ENCODE measurements at places on chromosomes 2 and 18.

DNA sequence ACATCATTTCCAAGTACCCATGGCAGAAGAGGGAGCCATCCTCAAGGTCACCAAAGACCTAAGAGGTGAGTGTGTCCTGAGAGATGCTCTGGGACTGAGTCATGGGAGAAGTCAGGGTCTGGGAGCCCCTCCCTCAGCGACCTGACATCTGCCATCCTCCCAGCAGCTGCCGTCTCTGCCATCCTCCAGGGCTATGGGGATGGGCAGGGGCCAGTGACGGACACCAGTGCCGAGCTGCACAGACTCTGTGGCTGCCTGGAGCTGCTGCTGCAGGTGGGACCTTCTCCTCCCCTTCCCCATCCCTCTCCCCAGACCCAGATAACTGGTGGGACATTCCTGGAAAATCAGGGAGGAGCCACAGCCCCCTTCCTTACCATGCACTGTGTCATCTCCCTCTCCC is 1.5 kb downstream of the RUFY4 start:
- no peak for DNase-seq

- no peak for DNase-seq
These were observed 72.7 kb downstream of the MCFD2 start for GRCh38 chr2:46842876-46843275.

GRCh38 chr2:206823178-206823577 is 57.8 kb downstream of the FASTKD2 start:
- no peak for DNase-seq

DNA sequence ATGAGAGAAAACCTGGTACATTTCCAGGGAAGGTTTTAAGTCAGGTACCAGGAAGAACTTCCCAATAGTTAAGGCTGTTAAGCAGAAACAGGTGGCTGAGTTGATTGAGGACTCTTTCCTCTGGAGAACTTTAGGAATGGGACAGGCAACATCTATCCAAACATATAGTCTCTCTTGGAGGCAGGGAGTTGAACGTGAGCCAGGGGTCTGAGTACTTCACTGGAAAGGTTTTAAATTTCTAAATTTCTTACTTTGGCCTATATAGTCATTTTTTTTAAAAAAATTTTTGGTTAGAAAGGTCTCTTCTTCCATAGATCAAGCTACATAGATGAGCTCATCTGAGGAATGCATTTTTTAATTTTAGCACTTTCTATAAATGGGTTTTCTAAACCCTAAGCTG is 261.4 kb upstream of the TCF4 start:
- no peak for DNase-seq

DNA sequence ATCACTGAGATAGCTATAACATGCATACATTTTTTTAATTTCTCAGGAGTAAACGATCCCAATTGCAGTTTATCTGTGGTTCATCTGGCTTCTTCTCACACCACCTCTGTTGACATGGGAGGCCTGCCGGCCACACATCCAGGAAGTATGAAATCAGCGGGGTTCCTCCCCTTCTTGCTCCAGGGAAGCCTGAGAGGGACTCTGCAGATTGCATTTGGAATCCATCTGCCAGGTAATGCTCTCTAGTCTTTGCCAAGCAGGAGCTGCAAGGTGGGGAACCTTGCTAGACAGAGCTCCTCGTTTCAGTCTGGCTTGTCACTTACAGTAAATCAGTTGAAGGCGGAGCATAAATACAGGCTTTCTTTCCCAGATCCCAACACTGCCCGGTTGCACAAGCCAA is 49.9 kb downstream of the SOX11 start:
- DNase-seq, result no peak

- DNase-seq, result no peak
These were observed 13.7 kb upstream of the ZNF532 start for GRCh38 chr18:58850786-58851469.

DNA sequence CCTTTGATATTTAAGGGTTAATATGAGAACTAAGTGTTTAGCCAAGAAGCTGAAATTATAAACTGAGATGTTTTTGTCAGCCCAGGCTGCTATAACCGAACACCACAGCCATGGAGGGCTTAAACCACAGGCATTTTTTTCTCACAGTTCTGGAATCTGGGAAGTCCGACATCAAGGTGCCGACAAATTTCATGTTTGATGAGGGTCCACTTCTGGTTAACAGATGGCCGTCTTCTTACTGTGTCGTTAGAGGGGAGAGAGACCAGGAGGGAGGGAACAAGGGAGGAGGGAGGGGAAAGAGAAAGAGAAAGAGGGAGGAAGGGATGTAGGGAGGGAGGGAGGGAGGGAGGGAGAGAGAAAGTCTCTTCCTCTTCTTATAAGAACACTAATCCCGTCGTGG is 6.5 kb upstream of the CNDP2 start:
- DNase-seq, result no peak

- DNase-seq, result no peak
These were observed 335.7 kb upstream of the HS6ST1 start for GRCh38 chr2:128654408-128654807.

DNA sequence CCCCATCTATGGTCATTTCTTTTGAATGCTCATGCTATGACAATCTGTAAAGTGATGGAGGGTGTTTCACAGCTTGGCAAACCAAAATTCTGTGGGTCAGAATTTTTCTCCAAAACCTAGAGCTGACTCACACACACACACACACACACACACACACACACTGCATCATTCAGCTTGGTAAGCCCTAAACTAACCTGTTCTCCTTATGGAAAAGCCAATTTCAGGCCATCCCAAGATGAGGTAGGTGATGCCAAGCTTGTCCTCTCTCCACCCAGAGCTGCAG is 45.0 kb upstream of the NRP2 start:
- no peak for DNase-seq

DNA sequence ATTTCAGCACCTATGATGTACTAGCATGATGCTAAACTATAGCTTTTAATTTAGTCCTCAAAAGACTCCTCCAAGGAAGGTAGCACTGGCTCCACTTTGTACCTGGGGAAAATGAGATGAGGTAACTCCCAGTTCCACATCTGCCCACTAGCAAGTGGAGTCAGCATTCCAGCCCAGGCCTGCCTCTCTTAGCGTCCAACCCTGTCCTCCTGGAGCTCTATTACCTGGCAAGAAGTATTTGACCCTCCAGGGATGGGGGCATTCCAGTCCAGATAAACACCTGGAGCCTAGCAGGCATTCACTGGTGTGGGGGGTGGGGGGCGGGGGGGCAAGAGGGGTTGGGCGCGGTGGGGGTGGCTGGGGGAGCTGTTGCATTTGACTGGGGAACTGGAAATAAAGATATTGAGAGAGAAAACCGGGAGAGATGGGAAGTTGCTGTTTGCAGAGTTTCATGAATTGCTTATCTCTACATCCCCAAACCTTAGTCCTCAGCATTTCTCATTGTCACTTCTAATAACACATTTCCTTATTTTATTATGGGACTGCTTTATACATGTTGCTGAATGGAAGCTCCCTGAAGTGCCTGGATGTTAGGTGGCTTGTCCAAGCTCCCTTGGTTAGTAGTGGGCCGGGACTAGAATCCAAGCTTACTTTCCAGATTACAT is 22.0 kb upstream of the FZD5 start:
- DNase-seq, result no peak

- DNase-seq, result no peak
These were observed 297.7 kb downstream of the MTX2 start for GRCh38 chr2:176566961-176567360.

- no peak for DNase-seq
These were observed 61.6 kb upstream of the SLC38A11 start for GRCh38 chr2:165016772-165017411.

DNA sequence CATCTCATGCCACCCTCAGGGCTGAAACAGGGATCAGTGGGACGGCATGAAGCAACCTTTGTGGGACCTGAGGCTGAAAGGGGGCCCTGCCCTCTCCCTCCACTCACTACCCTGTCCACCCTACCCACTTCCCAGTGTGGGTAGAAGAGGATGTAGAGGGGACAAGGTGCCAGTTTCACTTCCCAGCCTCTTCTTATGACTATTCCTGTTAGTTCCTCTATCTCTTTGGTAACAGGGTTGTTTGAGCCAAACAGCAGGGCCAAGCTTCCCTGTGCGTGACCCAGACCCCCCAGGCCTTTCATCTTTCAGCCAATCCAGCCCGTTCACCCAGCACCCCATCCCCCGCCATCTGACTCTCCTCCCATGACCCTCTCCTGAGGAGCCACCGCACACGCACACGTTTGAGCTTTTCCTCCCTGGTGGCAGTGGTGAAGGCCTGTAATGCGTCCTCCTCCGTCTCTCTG is 82.3 kb downstream of the STPG4 start:
- no peak for DNase-seq

DNA sequence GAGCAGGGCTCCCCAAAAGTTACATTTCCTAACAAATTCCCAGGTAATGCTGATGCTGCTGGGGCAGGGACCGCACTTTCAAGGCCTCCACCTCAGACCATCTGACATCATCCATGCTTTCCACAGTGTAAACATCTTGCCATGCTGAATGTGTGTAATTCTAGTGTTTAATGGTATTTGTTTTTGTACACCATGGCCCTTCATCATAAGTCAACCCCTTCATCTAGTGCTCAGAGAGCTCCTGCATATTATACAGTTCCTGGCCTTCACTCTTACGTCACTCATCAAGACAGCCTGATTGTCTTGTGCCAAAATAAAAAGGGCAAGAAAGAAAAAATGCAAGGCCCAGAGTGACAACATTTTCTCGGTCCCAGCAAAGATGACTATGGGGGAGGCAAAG is 77.5 kb upstream of the ZFP36L2 start:
- no peak for DNase-seq

DNA sequence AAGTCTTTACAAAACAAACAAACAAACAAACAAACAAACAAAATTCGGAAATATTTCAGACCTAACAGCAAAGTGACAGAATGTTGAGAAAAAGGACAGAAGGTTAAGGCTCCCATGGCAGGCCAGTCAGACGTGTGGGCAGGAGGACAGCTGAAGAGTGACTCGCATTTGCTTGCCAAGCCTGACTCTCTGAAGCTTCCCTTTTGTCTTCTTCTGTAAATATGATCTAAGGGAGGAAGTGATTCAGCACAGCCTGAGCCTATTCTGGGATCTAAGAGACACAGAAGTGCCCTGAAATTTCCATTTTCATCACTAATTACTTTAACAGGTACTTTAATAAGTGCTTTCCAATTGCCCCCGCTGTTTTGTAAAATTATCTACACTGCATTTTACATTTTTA is 134.0 kb upstream of the LYPD1 start:
- no peak for DNase-seq

DNA sequence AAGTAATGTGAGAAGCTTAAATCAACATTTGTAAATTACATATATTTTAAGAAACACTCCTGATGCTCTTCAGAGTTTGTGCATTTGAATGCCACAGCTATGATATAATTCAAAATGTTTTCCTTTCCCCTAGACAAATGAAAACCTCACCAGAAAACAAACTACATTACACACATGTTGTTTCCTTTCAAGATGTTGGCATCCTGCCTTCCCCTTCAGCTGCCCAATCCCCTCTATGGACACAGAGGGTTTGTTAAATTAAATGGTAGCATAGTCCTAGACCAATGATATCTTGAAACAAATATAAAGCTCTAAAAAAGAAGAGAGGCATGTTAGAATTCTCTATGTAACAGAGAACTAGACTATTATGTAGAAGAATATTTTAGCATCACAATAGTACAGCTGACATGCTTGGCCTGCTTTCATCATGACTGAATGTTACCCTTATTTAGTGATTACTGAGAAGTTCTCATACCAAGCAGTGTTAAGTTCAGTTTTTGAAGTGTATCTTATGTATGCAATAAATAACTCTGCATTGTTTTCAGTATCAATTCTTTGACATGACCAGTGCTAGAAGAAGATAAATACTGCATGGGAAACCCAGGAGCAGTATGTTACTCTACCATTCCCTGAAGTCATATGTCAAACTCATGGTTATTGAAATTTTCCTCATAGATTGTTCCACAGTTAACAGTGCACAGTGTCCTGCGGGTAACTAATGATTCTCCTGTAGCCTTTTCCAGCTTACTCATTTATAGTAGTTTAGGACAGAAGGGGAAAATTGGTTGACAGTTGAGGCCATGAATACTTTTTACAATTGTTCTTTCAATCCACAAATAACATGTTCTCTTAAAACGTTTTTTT is 316.3 kb upstream of the KCNJ3 start:
- DNase-seq, result no peak

DNA sequence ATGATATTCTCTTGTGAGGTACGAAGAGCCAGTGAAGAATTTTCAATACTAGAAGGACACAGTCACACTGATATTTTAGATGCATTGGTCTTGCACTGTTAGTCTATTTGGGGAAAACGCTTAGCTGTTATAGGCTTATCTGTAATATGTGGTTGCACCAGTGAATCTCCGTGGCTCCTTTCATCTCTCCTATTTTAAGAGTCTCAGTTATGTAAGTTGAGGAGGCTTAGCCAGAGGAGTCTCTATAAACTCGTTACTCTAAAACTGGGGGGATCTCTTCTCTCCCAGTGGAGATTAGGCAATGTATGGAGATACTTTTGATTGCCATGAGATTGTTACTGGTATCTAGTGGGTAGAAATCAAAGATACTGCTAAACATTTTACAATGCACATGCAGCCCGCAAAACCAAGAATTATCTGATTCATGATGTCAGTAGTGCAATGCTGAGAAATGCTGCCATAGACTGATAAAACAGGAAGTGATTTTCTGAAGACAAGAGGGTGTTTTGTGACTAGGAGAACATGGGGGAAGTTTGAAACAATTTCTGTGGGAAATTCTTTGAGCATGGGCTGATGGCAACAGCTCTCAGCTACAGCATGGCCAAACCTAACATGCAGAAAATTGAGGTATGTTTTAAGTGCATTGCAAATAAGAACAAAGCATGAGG is 339.1 kb downstream of the SOX11 start:
- DNase-seq, result no peak

GRCh38 chr2:45253151-45253550 is 243.9 kb upstream of the SIX2 start:
- no peak for DNase-seq

DNA sequence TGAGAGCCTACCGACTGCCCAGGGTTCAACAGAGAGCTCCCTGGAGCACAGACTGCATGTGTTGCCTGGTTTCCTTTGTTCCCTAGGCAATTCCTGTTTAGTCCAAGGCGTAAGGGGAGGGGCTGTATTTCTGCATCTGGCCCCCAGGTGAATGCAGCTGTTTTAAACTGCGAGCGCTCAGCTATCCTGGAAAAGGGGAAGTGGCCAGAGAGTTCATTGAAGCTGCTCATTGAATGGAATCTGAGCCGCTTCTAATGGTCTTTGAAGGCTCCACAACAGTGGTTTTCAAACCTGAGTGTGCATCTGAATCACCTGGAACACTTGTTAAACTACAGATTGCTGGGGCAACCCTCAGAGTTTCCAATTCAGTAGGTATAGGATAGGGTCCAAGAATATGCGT is 18.1 kb downstream of the MAPK4 start:
- no peak for DNase-seq

GRCh38 chr18:14577971-14578370 is 34.6 kb upstream of the POTEC start:
- no peak for DNase-seq

- no peak for DNase-seq
These were observed at the start of gene SIX2 for GRCh38 chr2:45009303-45009927. SIX2 (minus strand) TSS chr2:45009452; CDS start chr2:45009110, 342 bp downstream.

DNA sequence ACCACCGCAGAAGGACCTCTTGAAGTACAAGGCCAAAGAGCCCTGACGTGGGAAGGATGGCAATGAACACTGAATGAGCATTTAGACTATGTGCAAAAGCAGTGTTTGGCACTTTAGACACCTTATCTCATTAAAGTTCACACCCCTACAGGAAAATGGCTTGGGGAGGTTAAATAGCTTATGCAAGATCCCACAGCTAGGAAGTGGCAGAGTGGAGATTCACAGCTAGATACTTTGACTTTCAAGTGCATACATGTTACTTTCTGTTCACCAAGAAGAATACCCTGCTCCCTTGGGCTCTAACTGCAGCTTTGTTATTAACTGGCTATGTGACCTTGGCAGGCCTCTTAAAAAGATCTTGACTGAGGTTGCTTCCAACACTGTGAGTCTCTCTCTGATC is 58.2 kb downstream of the ICOS start:
- DNase-seq, result no peak

Measured in activated T-helper 9 cell treated with anti-CD3 and anti-CD28 coated beads, Interleukin-2, amount 50 U/mL, for 16 hours (primary cell).